ENCODE measurements at places on chromosomes 13 and 19. TPM values are rescaled to one million over a fixed set of nuclear protein-coding genes. Genes with fewer than 3 reads are reported as not detected.

GRCh38 chr19:17526922-17527321, 15.5 kb downstream of the PGLS start:
- DNase-seq = no peak
- H3K4me1 ChIP-seq = no peaks in the 10 kb centered on the region
- no peaks in the 10 kb centered on the region for H3K36me3 ChIP-seq
- no peak overlapping the region for H3K4me3 ChIP-seq

Gene KLK15
- not detected for total RNA-seq

DNA sequence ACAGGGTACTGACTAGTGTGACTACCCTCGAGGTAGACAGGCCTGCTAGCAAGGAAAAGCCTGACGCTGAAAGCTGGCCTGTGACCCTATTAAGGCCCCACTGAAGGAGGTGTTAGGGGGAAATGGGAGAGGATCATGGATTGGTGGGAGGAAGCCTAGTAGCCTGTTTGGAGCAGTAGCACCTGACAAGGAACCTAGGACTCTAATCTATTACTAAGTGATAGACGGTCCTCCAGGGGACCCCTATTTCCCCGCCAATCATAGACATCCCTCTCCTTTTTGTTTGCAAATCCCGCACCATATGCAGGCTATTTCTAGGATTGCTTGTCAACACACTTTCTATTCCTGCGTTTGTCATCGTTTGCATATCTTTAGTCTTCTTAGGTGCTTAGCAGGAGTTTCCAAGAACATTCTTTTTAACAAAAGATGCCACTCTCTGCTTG, 1338.8 kb upstream of the MIR17HG start:
- DNase-seq = no peak
- H3K4me1 ChIP-seq = no peaks in the 10 kb centered on the region
- H3K27me3 ChIP-seq = no peaks in the 10 kb centered on the region
- H3K4me3 ChIP-seq = no peak overlapping the region

Gene PGLYRP1
- not detected for total RNA-seq

Gene B3GNT8
- 5.0 TPM for total RNA-seq

- no peak overlapping the region for H3K27ac ChIP-seq
- no peaks in the 10 kb centered on the region for H3K4me1 ChIP-seq
- peak; percentile 57 for DNase-seq
- peak overlapping the region; percentile 74 for H3K4me3 ChIP-seq
Measured at GRCh38 chr19:47021536-47022139, 2.0 kb downstream of the NPAS1 start.

DNA sequence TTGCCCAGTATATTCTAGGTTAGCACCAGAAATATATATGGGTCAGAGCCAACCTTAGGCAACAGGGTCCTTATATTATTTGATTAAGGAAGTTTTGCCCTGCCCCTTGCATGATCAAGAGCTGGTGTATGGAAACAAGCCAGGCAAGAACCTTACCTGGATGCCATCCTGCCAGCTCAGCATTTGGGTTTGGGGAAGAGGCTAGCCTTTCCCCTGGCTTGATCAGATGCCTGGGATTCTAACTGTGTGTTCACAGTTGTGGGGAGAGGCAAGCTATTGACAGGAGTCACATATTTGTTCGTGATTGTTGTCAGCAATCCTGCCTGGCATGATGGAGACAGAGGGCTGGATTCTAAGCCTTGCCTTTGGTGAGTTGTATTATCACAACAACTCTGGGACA, 260.0 kb upstream of the DACH1 start:
- no peaks in the 10 kb centered on the region for H3K4me1 ChIP-seq
- H3K27ac ChIP-seq = no peak overlapping the region

- no peak for DNase-seq
- no peak overlapping the region for H3K4me3 ChIP-seq
- peaks cover 27% of the 10 kb centered on the region for H3K36me3 ChIP-seq
- H3K4me1 ChIP-seq = peaks cover 4% of the 10 kb centered on the region
- H3K27ac ChIP-seq = no peak overlapping the region
Measured at GRCh38 chr13:41326661-41327060, 15.6 kb downstream of the NAA16 start.

DNA sequence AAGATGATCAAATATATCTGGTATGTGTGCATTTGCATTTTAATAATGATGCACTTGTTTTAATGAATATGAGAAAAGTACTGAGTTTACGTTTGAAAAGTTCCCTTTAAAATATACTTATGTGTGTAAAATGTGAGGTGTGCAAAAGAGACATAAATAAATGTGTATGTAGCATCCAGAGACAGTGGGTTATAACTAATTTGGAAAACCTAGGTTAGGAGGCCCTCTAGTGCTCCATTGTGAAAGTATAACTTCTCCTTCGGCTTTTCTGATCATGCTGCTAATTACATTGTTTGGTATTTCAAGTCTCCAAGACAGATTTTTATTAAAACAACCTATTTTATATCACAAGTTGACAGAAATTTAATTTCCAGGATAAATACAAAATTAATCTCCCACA, 30.1 kb downstream of the SCEL start:
- H3K4me3 ChIP-seq = no peak overlapping the region
- H3K27me3 ChIP-seq = peaks cover 29% of the 10 kb centered on the region
- peak; percentile 65 for DNase-seq
- H3K27ac ChIP-seq = no peak overlapping the region
- no peaks in the 10 kb centered on the region for H3K4me1 ChIP-seq

Gene RYR1
- under 0.01 TPM for total RNA-seq

DNA sequence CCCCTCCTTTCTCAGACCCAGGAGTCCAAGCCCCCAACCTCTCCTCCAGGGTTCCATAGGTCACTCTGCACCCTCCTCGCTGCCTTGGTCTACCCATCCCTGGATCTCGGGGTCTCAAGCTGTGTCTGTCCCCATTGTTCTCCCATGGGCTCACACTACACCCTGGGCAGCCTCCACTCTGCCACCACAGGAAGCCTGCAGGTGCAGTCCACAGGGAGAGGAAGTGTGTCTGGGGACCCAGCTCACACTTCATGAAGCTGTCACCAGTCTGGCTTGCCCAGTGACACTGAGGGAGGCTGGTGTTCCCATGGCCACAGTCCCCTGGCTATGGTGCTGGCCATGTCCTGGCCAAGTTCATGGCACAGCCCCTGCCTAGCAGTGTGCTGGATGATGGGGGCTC, 5.3 kb downstream of the NECTIN2 start:
- no peaks in the 10 kb centered on the region for H3K36me3 ChIP-seq
- no peaks in the 10 kb centered on the region for H3K27me3 ChIP-seq
- H3K4me1 ChIP-seq = peaks cover 13% of the 10 kb centered on the region

GRCh38 chr13:46131705-46132104, 26.9 kb upstream of the CPB2 start:
- H3K4me1 ChIP-seq = no peaks in the 10 kb centered on the region
- no peak for DNase-seq
- H3K27me3 ChIP-seq = peaks cover 39% of the 10 kb centered on the region

Gene ZNF256
- 5.2 TPM for total RNA-seq

- no peaks in the 10 kb centered on the region for H3K27me3 ChIP-seq
- DNase-seq = peak; percentile 37
- 0 out of 2 replicates have a peak overlapping the region, but pooled peaks have one; percentile 19 for H3K27ac ChIP-seq
- H3K36me3 ChIP-seq = no peaks in the 10 kb centered on the region
- H3K4me1 ChIP-seq = peaks cover 5% of the 10 kb centered on the region
Measured at GRCh38 chr19:5128936-5129389, 160.1 kb downstream of the KDM4B start.

DNA sequence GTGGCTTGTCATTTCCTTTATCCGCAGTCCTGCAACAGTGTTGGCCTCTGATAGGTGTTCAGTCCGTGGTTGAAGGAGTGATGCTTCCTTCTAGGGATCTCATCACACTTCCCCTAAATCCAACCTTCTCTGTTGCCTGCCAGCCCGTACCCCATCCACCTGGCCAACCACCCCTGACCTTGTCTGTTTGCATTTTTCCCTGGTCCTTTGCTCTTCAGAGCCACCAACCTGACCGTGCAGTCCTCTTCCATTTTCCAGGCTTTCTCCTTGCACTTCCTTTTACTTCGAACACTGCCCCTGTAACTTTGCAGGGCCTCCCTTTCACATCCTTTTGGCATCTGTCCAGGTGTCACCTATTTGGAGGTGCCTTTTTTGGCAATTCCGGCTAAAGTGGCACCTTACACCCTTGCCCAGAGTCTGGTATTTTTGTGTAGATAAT, 696 bp downstream of the ZNF460 start:
- peak overlapping the region; percentile 100 for H3K4me3 ChIP-seq
- H3K27me3 ChIP-seq = no peaks in the 10 kb centered on the region
- DNase-seq = peak; percentile 46

- peaks cover 6% of the 10 kb centered on the region for H3K4me1 ChIP-seq
- H3K4me3 ChIP-seq = no peak overlapping the region
- DNase-seq = peak; percentile 32
- no peak overlapping the region for H3K27ac ChIP-seq
- no peaks in the 10 kb centered on the region for H3K36me3 ChIP-seq
Measured at GRCh38 chr19:1907563-1908363, 2.6 kb downstream of the ADAT3 start.

DNA sequence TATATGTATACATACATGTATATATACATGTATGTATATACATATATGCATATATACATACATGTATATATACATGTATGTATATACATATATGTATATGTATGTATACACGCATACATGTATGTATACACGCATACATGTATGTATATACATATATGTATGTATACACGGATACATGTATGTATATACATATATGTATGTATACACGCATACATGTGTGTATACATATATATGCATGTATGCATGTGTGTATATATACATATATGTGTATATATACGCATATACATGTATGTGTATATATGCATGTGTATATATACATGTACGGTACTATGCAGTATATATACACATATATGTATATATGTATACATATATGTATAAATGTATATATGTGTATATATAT, 2.6 kb upstream of the NCR1 start:
- no peaks in the 10 kb centered on the region for H3K4me1 ChIP-seq
- no peak overlapping the region for H3K4me3 ChIP-seq
- H3K36me3 ChIP-seq = no peaks in the 10 kb centered on the region
- no peak overlapping the region for H3K27ac ChIP-seq
- no peak for DNase-seq
- no peaks in the 10 kb centered on the region for H3K27me3 ChIP-seq

DNA sequence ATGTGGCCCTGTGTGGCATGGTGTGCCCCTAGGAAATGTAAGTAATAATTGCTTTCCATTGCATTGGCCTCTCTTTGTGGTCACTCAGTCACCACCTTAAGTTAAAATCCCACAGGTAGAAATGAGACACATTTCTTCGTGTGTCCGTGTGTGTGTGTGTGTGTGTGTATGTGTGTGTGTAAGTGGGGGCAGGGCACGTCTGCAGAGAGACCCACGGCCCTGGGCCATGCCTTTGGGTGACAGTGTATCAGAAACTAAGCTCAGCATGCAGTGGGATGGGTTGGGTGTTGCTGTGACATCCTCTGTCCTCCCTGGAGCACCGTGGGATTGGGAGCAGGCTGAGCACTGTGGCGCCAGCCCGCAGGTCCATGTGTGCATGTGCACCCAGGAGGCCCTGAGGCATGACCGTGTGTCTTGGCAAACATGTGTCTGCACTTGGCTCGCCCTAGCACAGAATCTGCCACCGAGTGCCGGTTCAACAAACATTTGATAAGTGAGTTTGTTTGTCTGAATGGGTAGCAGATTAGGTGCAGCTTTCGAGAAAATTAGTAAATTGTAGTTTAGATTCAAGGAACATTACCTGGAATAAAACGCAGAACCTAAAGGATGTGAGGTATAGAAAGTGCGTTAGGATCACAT, 91.8 kb downstream of the WTIP start:
- no peak overlapping the region for H3K27ac ChIP-seq
- no peaks in the 10 kb centered on the region for H3K36me3 ChIP-seq
- no peak for DNase-seq
- H3K4me1 ChIP-seq = no peaks in the 10 kb centered on the region

DNA sequence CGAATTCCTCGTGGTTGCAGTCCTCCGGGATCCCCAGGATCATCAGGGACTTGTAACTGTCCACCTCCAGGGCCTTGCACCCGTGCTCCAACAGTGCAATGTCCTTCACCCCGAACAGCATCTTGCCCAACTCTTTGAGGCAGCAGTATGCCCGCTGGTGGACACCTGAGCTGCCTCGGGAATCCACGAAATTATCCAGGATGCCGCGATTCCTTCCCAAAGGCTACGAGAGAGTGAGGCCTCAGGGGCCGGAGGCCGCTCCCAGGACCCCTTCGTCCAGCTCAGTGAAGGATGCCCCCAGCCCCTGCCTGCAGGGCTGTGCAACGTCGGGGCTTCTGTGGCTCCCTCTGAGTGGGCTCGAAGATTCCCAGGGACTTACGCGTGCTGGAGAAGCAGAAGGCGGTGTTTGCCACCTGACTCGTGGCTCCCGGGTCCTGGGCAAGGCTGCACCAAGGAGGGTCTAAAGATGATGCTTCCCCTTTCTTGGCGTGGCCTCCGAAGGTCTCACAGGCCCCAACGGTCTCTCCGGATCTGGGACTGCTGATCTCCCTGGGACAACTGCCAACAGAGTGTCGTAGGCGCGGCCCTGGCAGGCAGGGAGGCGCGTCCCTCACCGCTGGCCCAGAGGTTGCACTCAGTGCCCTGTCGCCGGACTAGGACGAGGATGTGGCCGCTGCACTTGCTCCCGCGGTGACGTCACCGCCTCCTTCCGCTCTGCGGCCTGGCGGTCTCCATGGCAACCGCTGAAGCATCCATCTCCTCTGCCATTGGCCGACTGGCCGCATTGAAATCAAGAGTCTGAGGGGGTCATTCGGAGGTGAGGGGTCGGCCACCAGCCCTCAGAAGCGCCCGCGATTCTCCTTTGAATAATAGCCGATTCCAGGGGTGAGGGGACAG, at the start of gene PNMA8C:
Gene PNMA8C (minus strand): TSS at position 698 of the 897 bp plus-strand sequence. CDS start 577 bp downstream, at position 121.
- H3K36me3 ChIP-seq = no peaks in the 10 kb centered on the region
- no peaks in the 10 kb centered on the region for H3K27me3 ChIP-seq
- H3K4me1 ChIP-seq = peaks cover 11% of the 10 kb centered on the region
- no peak within 1 kb of the TSS for H3K27ac ChIP-seq

Gene NXNL1
- not detected for total RNA-seq

DNA sequence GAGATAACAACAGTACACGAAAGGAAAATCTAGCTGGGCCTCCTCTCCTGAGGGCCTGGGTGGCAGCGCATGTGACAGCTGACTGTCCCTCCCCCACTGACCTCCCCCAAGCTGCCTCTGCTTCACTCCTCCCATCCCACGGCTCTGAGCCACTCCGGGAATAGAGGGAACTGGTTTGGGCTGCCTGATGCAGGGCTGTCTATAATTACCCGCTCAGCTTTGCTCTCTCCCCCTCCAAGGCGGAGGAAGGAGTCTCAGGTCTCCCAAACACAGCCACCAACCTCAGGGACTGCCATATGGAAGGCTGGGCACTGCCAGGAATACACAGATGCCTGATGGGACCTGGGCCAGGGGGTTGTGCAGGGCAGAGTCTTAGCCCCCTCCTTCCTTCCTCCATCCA, 7.9 kb downstream of the NAPA start:
- H3K4me3 ChIP-seq = no peak overlapping the region
- no peaks in the 10 kb centered on the region for H3K27me3 ChIP-seq
- DNase-seq = no peak

DNA sequence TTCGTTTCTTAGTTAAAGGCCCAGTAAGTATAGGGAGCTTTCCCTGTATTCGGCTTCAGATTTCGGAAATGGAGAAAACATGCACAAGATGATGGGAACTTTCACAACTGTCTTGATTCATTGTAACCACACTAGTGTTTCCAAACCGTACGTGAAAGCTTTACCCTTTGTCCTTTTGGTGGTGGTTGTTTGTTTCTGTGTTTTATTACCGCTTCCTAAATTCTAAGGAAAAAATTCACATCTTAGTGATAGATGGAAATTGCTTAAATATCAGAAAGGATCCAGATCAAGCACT, 504 bp upstream of the VWA8 start:
- no peaks in the 10 kb centered on the region for H3K36me3 ChIP-seq
- H3K4me3 ChIP-seq = peak overlapping the region; percentile 82
- DNase-seq = no peak
- H3K4me1 ChIP-seq = peaks cover 5% of the 10 kb centered on the region
- peak overlapping the region; percentile 71 for H3K27ac ChIP-seq
- no peaks in the 10 kb centered on the region for H3K27me3 ChIP-seq

All from GM23248 (cell line).